NCI-H2081 (cell line): ENCODE measurements at places on chromosomes 5 and 9.

DNA sequence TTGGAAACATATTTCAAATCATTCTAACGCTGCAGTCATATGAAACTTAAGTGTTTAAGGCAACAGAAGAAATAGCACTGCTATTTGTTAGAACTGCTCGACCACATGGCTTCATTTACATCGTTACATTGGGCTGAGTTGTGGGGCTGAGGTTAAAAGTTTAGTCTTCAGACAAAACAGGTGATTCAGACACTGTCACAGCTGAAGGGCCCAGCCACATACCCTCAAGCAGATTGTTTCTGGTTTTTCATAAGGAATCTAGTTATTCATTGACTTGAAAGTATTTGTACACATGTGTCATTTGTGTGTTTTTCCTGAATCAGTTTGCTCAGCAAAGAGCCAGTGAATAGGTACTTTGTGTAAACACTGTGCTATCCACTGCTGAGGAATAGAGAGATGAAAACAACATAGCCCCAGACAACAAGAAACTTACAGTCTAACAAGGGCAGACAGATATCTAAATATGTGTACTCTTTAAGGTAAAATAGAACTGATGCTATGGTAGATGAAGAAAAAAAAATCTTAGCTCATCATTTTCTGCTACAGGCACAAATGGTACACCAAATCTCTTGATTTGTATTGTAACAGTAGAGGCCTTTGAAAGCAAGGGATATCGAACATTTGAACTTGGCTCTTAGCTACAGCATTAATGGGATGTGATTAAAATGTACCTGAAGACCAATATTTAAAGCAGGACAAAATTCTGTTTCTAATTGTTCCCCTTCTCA is 357.6 kb upstream of the RPS23 start:
- no peak for DNase-seq

DNA sequence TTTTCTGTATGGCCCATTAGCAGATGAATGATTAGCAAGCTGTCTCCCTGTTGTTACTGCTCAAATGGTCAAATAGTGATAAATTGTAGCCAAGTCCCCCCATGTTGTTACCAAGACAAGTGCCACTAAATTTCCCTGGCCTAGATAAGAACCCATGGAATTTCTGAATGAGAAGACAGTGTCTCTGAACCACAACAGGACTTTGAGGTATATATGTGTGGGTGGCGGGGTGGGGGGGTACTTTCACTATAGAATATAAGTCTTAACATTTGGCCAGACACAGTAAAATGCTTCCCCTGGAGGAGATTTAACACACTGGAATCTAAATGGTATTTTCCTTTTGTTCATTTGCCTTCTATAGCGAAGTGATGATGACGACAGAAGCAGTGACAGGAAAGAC is 28.7 kb downstream of the XPA start:
- DNase-seq, result no peak

DNA sequence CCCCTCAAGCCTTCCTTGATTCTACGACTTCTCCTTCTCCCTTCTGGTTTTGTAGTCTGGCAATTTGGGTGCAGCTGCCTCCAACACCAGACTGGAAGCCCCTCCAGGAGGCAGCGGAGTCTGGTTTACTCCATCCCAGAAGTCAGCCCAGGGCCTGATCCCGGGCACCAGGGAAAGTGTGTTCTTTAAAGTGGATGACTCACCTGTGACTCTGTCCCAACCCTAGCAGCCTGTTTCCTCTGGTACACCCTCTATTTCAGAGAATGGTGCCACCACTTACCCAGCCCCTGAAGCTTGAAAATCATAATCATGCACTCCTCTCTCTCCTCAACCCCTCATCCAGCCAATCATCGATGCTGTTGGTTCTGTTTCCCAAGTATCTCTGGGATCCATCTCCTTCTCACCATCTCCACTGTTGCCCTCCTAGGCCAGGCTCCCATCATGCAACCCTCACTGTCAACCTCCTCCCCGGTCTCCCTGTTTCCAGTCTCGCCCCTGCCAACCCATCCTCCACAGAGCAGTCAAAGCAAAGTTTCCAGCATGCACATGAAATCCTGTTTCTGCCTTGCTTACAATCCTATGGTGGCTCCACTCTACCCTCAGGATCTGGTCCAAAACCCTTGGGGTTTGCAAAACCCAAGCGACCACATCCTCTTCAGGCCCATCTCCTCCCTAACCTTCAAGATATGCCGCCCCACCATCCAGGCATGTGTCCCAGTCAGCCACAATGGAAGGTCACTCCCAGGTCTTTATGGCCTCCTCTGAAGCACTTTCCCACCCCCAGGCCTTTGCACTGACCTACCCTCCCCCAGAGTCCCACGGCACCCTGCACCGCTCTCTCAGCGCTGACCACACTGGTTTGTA is 10.5 kb downstream of the LHX6 start:
- DNase-seq, result no peak

DNA sequence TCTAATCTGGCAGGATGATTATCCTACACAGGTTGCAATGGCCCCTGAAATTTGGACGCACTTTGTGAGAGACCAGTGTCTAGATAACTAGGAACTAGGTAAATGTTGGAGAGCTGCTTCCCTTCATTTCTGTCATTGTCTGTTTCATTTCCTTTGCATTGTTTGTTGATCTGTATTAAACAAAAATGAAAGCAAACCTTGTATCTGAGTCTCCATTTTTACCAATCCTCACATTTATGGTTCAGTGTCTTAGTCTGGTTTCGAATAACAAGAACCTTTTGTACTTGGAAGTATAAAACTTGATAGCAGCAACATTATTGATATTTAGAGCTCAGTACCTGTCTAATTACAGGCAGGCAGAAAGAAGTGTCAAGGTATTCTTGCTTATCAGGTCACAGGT is 105.5 kb downstream of the MRPS30 start:
- no peak for DNase-seq

- DNase-seq, result no peak
Measured at GRCh38 chr5:41885286-41885685, 15.1 kb upstream of the OXCT1 start.

- no peak for DNase-seq
Measured at GRCh38 chr9:110307191-110307590, 30.5 kb downstream of the TXNDC8 start.

- DNase-seq, result no peak
Measured at GRCh38 chr5:33306758-33307157, 134.0 kb upstream of the TARS1 start.

DNA sequence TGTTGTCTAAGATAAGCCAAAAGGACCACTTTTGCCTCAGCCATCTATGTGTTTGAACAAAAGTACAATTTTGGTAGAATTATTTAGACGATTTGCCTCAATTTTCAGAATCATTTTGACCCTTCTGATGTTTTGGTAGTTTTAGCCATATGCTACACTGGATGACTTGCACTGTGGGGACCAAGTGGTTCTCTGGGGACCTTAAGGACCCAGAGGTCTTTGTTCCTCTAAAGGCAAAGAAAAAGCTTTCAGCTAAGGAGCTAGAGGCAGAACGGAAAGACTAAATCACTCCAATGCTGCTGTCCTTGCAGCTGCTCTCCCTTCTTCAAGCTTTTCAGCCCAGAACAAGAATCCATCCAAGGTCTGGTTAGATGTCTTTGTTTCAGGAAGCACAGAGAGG is 51.0 kb upstream of the APC start:
- no peak for DNase-seq

GRCh38 chr9:89992326-89993198 is 387.8 kb downstream of the GADD45G start:
- DNase-seq, result no peak

GRCh38 chr5:59790776-59791475 is 102.6 kb downstream of the PDE4D start:
- no peak for DNase-seq

GRCh38 chr5:32279786-32280185 is 33.0 kb downstream of the MTMR12 start:
- DNase-seq, result no peak

DNA sequence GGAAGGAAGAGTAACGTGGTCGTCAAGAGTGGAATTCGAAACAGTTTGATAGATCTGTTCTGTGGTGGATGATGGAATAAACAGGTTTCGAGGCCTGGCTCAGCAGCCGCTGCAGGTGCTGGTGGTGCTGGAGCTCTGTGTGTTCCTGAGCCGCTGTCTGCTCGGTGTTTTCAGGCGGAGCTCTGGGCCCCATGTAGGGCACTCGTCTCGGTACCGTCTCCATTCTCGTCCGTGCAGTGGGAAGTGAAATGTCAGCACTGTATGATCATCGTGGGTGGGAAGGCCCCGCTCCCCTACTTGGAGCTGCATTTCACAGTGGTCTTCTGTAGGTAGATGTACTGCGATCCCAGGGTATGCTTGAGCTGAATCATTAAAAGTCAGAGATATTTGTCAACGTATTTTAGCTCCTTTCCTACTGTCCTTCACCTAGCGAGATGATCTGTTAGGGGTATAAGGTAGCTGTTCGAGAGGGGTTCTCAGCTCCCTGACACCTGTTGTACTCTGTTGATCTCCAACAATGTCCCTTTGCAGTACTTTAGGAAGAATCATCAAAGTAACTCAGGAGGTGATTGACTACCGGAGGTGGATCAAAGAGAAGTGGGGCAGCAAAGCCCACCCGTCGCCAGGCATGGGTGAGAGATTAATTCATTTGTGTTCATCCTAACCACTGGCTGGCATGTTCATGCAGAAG is 35.9 kb downstream of the TENT4A start:
- no peak for DNase-seq

DNA sequence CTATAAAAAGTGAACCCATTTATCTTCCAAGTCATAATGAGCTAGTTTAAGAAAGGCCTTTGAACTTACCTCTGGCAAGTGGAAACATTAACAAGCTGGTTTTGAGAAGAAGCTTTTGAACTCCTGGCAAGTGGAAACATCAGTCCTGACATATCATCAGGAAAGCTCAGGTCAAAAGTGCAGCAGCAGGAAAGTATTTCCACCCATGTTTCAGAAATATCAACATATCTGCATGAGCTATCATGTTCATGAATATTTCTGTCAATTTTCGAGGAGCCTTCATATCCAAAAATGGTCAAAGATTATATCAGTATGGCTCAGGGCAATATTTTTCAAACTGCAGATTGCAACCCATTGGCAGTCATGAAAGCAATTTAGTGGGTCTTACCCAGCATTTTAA is 133.9 kb downstream of the PLK2 start:
- DNase-seq, result no peak

GRCh38 chr5:19462019-19462418 is 526.0 kb downstream of the CDH18 start:
- DNase-seq, result no peak

DNA sequence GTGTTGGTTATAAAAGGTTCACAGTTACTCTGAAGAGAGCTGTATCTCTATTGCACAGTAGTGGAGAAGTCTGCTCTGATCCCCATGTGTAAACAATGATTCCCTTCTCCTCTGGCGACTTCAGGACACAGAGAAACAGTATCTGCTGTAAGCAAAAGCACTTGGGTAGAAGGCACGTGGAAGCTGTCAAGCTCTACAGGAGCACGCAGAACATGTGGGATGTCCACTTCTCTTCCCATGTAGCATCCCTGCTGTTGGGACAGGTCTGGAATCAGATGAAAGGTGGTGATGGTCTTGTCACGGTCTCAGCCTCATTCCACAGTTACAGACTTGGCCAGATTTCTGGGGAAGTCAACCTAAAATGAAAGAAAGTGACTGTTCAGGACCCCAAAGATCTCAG is 9.4 kb upstream of the MAPK9 start:
- DNase-seq, result no peak

DNA sequence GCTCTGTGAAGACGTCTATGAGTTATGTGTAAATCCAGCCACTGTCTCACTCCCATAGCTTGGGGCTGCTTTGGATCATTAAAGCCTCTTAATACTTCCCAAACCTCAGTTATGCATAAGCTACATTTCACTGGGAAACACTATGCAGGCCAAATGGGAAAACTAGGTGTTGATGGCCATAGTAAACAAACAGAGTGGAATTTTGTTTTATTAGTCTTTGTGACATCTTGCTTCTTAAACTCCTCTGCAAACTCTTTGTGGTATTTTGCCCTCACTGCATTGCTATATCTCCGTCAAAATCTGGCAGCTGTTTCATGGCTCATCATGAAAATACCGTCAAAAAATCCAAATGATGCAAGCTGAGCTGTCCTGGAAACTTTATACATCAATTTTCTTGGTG is 167.2 kb upstream of the HMHB1 start:
- DNase-seq, result no peak

DNA sequence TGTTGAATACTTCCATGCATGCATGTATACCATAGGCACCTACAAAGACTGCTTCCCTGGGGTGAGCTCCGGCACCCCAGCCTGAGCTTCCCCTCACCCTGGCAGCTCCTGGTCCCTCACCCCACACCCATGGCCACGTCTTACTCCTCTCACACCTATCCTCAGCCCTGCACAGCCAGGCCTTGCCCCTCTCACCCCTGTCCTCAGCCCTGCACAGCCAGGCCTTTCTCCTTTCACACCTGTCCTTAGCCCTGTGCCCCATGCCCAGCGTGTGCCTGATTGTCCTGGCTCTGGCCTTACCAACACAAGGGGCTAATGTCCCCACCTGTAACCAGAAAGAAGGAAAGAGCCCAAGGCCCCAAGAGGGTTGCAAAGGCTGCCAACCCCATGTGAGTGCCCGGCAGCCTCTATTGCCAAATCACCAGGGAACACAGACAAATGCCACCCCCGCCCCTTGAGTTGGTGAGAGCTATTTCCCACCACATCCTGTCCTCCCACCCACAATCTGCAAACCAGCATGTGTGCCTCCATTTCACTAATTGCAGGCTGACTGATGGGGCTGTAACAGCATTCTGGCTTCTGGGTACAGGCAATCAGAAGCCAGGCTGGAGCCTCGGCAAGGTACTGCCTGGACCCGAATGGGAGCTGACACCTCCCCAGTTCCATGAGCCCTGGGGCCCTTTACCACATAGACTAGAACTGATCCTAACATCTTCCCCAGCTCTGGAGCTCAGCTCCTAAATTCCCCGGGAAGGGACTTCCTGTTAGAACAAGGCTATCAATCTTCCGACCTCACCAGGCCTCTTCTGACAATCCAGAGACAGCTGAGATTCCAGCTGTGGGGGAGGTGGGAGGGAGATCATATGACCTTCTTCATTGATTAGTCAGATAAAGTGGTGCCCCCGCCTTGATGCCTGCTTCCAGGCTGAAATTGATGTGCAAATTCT is 78.2 kb downstream of the FAM114A2 start:
- no peak for DNase-seq

DNA sequence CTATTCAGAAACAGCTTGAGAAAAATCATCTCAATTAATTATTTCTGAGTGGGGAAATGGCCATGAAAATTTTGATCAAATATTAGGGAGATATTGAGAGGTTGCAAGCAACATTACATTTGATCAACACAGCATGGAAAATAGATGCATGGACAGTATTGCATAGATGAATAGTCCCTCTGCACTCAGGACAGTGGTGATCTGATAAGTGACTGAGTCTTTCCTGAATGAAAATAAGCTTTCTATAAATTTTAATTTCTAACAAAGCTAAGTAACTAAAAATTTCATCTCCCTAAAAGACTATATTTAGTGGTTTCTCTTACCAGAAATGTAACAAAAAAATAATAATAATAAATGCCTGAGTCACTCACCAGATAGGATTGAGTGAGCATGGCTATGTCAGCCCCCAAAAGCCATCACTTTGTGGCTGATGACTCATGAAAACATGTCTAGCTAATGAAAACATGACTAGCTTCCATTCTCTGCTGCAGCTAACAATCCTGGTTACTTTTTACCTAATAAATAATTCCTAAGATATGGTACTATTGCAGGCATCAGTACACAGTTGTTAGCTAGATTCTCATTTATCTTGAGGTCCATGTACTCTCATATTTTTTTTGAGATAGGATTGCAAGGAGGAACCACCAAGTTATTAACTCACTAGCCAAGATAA is 1294.8 kb upstream of the ACO1 start:
- DNase-seq, result no peak
